ENCODE measurements at places on chromosomes 2 and 18.

DNA sequence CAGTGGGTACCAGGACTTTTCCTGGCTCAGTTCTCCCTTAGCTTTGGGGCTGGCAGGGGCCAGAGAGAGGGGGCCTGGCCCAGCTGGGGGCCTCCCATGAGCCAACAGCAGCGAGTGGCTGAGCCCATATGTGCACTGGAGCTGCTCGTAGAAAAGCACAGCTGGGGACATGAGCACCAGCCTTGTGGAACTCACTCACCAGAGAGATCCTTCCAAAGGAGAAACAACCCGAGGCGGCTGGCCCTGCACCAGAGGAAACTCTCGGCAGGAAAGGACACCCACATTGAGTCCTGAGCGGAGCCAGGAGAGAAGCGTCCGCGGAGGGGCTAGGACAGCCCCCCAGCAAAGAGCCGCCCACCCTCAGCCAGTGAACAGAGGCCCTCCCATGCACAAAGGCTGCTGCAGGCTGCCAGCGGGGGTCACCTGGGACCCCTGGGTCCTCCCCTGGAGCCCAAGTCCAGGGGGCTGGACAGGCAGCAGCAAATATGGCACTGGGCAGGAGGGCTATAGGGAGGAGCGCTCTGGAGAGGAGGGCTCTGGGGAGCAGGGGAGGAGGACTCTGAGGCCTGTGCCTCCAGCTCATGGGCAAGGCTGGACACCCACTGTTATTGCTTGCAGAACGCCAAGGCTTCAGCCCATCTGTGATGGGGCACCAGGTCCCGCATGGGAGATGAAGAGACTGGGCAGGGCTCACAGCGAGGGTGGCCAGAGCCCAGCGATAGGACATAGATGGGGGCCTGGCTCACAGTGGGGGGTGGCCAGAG is 42.1 kb upstream of the SNED1 start:
- no peak for DNase-seq

GRCh38 chr2:236093134-236093533 is 75.1 kb downstream of the GBX2 start:
- DNase-seq = no peak

DNA sequence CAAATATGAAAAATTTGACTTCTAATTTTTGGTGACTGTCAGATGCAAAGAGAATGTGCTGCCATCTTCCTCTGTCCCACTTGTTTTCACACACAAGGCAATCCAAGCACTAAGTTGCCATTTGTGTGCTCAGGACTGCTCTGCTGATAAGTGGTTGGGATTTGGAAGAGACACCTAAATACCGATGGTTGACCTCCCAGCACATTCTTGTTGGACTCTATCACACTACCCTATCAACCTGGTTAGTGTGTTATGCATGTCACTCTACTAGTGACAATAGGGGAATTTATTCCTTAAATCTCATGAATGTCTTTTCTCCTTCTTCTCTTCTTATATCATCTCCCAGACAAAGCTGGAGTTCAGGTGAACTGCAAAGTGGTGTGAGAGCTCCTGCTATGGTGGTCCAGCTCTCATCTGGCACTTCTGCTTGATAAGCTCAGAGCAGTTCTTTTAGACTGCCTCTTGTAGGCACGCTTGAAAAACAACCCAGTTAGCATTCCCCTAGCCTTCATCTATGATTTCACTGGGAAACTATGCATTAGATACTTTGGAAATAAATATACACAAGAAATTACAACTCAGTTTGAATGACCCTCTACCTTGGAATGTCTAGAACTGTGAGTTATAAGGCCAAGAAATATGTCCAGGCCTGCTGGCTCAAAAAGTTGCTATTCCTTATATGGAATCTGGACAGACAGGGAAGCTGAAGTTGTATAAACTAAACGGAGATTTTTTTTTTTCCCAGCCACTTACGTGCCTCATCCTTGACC is 404.8 kb downstream of the MEIS1 start:
- DNase-seq = no peak

DNA sequence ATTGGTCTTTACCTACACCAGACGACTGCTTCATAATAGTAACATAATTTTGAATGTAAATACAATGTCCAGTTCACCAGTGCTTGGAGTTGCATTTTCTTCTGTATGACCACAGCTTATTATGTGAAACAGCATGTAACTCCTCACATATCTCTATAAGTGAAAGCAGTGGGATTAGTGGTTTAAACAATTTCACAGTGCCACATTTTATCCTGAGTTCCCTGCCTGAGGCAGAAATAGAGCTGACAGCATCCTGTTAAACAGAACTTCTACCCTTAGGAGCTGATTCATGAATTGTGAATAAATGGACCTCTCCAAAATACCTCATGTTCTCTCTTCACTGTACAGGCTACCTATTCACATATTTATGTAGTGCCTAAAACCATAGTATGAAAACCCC is 542.3 kb upstream of the VWC2L start:
- DNase-seq = no peak

- no peak for DNase-seq
These were observed 10.6 kb downstream of the CDK15 start for GRCh38 chr2:201816657-201817575.

DNA sequence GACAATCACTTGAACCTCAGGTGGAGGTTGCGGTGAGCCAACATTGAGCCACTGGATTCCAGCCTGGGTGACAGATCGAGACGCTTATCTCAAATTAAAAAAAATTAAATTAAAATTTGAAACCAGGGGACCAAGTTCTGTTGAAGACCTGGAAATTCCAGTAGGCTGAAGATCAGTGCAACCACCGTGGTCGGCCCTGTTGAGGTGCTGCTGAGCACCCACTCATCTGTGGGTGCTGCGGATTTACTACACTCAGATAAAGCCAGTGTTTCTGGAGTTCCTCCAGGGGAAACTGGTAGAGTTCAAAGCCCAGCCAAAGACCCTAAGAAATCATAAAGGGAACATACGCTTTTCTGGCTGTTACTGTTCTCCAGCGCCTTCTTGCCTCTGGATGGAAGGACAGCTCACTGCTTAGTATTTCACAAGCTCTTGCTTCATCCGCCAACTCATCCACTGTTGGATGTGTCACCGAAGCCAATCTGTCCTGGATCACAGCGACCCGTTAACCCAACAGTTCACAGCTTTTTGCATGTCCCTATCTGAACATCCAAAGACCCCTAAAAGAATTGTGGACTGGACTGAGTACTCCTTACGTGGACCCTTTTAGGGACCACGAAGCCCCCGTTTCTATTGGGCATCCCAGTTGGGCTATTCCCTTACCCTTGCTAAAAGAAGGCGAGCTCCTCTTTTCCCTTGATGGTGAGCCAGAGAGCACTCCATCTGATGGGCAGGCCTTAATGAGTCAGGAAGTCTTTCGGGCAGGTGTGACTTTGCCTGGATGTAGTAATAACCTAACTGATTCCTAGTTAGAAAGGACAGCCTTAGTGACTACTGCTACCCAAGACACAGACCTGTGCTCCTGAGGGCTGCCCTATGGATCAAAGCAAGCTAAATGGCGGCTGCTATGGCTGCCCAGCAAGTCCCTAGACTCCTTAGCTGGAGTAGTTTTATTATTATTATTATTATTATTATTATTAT is 6.0 kb upstream of the ALPP start:
- DNase-seq = no peak

GRCh38 chr2:149064365-149064841 is 25.9 kb downstream of the LYPD6B start:
- no peak for DNase-seq

- DNase-seq = no peak
These were observed 21.8 kb upstream of the DCDC2C start for GRCh38 chr2:3681625-3682024.

DNA sequence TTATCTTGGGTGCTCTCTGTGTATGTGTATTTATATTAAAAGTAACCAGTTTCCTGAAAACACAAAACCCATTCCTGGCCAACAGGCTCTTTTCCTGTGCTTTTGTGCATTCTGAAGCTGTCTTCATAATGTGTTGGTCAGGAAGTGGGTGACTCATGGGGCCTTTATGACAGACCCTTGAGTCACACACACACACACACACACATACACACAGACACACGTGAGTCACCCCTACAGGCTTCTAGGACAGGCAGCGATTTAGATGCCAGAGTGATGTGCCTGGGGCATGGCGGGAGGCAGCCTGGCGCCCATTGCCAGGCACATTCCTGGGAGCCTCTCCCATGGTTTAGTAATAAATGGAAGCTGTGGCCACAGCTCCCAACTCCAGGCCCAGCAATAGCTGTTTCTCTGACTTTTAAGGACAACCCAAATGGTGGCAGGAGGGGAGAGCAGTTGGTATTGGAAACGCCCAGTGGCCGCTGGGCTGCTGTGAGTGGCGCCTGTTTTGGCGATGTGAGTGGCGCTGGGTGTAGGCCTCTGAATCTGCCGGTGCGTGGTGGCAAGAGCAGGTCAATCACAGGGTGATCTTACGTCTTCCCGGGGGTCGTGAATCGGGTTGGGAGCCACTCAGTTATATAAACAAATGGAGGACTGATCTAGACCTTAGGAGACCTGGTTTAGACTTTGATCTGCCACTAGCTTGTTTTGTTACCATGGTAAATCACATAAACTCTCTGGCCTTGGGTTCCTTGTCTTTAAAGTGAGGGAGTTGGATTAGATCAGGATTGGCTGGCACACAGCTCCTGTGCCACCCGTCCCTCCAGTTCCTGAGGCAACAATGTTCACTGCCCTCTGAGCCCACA is 150.7 kb upstream of the DLX2 start:
- DNase-seq = no peak

DNA sequence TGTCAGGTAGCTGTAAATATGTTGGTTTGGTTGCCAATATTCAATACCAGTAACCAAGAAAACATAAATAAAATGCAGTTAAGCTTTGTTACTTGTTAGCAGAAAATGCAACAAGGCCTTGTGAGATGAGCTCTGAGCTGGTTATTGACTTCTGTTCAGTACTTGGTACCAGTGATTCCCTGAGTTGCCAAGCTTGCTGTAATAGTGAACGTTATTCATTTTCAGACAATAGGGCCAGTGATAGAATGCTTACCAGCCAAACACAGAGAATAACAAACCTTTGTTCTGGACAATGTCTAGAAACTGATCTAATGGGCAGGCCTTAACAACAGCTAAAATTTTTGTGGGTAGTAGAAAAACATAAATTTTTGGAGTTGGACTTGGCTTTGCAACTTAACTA is 29.5 kb downstream of the RASGRP3 start:
- no peak for DNase-seq

DNA sequence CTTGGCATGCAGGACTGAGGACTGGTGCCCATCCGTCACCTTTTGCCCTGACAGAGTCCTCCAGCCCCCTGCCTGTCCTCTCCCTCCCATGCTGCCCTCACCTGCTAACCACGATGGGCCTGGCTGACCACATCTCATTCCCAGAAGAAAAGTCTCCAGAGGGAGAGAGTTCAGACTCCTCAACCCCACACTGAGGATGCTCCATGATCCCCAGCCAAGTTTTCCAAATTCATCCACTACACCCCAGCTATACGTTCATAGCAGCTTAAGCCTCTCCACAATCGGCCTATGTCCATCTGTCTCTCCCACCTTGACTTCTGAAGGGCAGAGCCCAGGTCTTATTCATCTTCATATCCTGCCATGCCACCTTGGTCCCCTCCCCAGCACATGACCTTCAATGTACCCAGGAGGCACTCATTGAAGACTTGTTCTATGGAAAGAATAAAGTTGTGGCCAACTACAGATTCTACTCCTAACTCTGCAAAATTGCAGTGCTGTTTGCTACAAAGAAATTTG is 115.6 kb upstream of the ID2 start:
- no peak for DNase-seq

DNA sequence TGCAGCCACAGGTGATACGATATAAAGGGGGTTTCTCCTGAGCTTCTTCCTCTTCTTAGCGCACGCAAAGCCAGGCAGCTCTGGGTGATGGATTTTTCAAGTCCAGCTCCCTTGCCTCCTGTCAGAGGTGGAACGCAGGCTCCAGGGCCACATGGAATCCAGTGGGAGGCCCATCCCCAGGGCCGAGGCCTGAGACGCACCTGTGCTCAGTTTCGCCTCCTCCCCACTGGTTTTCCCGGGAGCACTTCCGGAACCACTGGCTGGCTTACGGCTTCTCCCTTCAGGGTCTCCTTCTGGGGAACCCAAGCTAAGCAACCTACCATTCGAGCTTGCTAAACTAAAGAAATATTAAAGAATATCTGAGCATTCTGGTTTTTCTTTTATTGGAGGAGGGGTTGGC is 63.6 kb downstream of the TRAPPC12 start:
- no peak for DNase-seq

DNA sequence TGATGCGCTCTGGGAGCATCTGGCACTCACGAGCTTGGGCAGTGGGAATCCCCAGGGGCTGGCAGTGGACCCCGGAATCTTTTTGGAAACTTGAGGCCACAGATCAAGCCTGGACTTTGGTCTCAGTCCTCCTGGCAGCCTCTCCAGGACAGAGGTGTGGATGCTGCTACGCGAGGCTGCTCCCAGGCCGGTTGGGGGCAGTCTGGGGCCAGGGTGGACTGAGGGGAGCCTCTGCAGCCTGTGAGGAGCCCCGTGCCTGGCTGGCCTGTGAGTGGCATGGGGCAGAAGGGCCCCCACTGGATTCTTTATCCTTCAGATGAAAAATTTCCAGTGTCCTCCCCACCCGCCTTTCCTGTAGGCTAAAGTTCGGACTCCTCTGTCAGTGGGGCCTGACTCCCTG is 12.7 kb upstream of the DES start:
- DNase-seq = no peak

- DNase-seq = no peak
These were observed 1.5 kb downstream of the EPB41L5 start for GRCh38 chr2:120014226-120014980.

DNA sequence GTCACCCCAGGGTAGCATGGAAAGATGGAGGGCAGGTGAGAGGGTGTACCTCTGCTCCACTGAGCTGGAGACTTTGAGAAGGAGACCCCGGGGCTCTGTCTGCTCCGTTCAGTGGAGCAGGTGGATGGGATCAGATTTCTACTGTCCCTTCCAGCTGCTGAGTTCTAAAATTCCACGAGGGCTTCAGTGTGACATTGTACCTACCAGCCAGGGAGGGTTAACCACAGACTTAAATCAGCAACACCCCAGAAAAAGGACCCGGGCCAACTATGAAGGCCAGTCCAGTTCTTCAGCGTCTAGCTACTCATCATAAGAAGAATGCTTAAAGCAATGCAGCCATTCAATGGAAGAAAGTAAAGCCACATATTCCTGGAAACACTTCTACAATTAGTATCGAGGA is 23.8 kb downstream of the STAT1 start:
- DNase-seq = no peak

DNA sequence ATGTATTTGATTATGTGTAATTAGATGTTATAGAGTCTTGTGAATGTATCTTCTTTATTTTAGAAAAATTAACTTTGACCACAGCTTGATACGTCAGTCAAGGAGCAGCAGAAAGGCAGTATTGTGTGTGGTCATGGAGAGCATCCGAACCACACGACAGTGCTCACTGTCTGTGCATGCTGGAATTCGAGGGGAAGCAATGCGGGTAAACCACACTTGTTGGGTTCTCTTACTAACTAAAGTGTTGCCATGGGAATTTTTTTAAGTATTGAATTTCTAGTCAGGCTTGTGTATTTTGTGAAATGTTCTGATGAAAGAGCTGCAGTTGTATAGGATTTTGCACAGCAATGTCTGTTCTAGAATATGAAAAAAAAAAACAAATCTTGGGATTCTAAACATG is 4.8 kb downstream of the PJVK start:
- DNase-seq = no peak

GRCh38 chr2:188511346-188511745 is 219.7 kb downstream of the GULP1 start:
- no peak for DNase-seq

- no peak for DNase-seq
These were observed 665.4 kb upstream of the HS6ST1 start for GRCh38 chr2:128984081-128984480.
